Nucleus accumbens (tissue), 56 donors: ENCODE measurements at places on chromosomes 13 and 19.

DNA sequence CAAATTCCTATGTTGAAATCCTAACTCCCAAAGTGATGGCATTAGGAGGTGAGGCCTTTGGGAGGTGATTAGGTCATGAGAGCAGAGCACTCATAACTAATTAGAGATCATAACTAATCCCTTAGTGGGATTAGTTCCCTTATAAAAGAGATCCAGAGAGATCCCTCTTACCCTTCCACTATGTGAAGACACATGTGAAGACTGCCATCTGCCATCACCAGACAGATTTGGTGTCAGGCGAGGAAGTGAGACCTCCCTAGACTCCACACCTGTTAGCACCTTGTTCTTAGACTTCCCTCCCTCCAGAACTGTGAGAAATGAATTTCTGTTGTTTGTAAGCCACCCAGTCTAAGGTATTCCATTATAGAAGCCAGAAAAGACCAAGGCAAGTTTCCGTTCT is 112.2 kb downstream of the NDFIP2 start:
- DNase-seq = no peak

DNA sequence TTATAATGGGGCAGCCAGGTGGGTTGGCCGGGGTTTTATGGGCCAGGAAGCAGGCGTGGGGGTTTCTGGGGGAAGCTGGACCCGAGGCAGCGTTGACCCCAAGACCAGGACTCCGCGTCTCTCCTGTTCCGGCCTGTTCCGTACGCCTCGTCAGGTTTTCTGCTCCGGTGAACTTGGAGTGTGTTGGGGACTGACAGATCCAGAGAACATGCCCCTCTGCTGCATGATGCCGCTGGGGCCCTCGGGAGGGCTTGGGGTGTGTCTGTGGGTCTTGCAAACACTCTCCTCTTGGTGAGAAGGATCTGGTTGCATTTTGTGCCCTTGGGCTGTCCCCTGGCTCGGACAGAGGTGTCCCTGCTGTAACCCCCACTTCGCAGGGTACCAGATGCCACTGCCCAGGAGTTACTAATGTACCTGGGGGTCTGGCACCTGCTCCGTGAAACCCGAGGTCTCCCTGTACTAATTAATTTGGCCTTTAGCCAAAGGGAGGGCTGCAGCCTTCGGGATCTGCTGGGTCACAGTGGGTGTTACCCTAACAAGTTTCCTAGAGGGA is 15.6 kb downstream of the KDM4B start:
- no peak for DNase-seq

- no peak for DNase-seq
Observed at GRCh38 chr19:19540715-19541515, 2.9 kb downstream of the CILP2 start.

GRCh38 chr13:63864171-63864902 is 2448.7 kb upstream of the PCDH20 start:
- no peak for DNase-seq

DNA sequence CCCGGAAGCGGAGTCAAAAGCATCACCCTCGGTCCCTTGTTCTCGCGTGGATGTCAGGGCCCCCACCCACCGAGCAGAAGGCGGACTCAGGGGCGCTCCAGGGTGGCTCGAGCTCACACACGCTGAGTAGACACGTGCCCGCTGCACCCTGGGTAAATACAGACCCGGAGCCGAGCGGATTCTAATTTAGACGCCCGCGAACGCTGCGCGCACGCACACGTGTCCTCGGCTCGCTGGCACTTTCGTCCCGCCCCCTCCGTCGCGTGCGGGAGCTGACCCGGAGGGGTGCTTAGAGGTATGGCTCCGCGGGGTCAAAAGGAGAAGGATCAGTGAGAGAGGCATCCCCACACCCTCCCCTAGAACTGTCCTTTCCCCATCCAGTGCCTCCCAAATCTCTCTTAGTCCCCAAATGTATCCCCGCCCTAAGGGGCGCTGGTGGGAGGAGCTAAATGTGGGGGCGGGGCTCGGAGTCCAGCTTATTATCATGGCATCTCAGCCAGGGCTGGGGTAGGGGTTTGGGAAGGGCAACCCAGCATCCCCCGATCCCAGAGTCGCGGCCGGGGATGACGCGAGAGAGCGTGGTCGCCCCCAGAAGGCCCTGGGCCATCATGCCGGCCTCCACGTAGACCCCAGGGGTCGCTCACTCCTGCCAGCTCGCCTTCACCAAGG is 451 bp upstream of the ICAM5 start:
- DNase-seq = no peak

DNA sequence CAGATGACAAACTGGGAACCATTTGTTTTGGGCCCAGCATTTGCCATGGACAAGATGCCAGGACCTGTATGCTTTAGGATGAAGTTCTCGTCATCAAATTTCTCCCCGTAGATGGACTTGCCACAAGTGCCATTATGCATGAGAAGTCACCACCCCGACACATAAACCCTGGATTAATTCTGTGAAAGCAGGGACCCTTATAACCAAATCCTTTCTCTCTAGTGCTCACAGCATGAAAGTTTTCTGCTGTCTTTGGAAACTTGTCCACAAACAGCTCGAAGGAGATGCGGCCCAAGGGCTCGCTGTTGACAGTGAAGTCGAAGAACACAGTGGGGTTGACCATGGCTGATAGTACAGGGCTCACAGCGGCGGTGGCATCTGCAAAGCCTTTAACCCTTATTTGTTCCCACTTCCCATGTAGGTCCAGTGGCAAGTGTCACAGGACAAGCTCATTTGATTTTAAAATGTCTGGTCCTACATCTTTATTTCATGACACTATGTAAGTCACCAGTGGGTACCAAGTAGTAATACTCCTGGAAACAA is 75.2 kb upstream of the MIR17HG start:
- no peak for DNase-seq

DNA sequence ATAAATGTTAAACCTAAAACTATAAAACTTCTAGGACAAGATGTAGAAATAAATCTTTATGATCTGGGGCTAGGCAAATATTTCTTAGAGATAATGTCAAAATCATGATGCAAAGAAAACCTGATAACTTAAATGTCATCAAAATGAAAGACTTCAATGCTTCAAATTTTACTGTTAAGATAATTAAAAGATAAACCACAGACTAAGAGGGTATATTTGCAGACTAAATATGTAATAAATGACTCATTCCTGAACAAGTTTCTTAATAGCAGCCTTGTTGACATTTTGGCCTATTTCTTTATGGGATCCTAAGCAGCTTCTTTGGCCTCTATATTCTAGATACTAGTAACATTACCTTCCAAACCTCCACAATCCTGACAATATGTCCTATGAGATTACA is 2878.3 kb upstream of the PCDH20 start:
- no peak for DNase-seq

- no peak for DNase-seq
Observed at GRCh38 chr13:96632536-96633320, 361.5 kb downstream of the OXGR1 start.

GRCh38 chr13:31681133-31681532 is 58.2 kb upstream of the RXFP2 start:
- DNase-seq = no peak

DNA sequence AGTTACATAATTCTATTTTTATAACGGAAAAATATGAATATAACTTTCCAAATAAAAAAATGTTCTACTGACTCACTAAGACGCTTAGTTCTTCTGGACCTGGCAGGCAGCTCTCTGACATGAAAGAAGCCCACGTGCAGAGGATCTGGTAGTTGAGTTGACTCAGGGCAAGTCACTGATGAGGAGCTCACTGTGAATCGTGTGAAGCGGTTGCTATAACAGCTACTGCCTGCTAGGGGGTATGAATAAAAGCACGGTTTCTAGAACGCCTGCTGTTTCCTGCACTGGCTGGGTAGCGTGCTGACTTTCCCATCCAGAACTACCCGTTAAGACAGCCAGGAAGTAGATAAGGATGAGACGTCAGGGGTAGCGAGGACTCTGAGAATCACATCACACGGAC is 54.7 kb upstream of the WASF3 start:
- DNase-seq = no peak
